Stimulated activated CD8-positive, alpha-beta memory T cell treated with anti-CD3 and anti-CD28 coated beads, Interleukin-7, amount 100 ng/mL, for 48 hours (primary cell): ENCODE measurements at places on chromosomes 6 and 20.

DNA sequence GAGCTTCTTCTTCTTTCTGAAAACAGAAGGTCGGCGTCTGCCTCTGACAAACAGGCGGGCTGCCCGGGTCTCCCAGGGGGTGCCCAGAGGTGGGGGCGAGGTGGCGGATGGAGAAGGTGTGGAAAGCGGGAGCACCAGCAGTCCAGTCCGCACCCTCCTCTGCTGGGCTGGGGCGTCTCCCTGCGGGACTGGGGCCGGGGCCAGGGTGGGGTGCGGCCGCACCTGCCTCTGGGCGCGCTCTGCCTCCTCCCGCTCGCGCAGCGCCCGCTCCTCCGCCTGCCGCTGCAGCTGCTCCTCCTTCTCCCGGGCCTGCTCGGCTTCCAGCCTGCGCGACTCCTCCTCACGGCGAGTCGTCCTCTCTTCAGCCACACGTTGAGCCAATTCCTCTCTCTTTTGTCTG lies 71.1 kb upstream of the BCLAF1 start:
- DNase-seq: no peak

GRCh38 chr6:96468281-96468680 lies 53.3 kb upstream of the UFL1 start:
- DNase-seq: no peak

- no peak for DNase-seq
These were observed 177.1 kb downstream of the ZDHHC14 start for GRCh38 chr6:157558049-157558448.

GRCh38 chr6:149900620-149901443 lies 2.9 kb upstream of the RAET1E start:
- DNase-seq: no peak

GRCh38 chr20:22977047-22977785 lies 57.9 kb upstream of the SSTR4 start:
- DNase-seq: no peak

DNA sequence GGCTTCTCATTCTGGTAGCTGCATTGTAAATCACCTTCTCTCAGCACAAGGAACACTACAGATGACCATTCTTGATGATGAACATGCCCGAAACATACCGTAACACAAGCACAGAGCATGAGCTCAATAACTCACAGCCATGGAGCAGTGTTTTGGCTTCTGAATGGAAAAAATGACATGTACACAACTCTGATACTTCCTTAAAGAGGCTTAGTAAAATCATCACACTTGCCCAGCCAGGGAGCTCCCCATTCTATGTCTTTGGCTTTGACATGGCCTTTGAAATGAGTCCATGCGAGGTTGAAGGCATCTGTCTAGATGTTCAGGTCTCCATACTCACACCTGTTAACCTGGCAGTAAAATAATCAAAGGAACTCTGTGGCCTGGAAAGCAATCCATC lies 87.6 kb downstream of the MYB start:
- no peak for DNase-seq

- no peak for DNase-seq
These were observed 8.8 kb upstream of the MUC21 start for GRCh38 chr6:30974490-30975252.

DNA sequence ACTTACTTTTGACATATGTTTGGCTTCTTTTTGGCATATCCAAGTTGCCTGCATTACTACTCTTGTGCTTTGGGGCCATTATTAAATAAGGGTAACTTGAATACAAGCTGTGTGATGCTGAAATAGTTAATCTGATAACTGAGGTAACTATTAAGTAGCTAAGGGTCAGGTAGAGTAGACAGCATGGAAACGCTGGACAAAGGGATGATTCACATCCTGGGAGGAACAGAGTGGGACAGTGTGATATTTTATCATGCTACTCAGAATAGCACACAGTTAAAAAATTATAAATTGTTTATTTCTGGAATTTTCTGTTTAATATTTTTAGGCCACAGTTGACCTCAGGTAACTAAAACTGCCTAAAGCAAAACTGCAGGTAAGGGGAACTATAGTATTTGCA lies 483.9 kb downstream of the RFPL4B start:
- DNase-seq: no peak

DNA sequence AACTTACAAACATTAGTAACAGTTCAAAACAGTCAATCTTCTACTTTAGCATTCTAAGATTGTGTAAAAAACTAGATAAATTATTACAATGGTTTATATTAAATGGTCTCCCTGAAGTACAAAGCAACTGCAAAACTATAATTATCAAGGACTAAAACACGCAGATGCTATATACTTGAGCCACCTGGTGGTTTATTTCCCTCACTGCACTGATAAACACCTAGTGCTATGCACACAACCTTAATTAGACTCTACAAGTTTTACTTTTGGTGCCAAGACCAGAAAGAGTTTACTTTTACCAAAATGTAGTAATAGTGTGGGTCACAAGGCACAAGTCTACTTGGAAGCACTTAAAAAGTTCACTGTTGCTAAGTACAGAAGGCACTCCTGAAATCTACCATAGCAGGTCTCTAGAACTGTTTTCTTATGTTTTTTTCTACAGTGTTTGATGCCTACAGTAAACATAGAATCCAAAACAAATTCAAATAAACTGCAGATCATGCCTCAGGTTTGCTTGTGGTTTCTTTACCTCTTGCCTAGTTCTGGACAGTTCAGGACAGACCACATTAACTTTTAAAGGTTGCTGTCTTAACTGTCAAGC lies 49.2 kb downstream of the GMDS start:
- no peak for DNase-seq

DNA sequence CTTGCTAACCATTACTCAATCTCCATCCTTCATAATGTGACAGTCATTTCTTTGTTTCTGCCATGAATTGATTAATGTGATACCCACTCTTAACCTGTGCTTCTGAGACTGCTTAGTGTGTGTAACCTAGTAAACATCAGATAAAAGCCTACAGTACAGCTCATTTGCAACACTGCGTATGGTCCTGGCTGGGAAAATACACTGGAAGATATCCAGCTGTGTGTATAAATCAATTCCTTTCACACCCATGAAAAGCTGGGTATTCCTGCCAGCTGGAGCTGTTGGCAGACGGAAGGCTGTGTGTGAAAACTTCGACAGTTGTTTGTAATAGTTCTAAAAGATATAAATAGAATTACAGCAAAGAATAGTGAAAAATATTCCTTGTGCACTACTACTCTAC lies 509.2 kb downstream of the FRK start:
- DNase-seq: no peak

GRCh38 chr6:79984261-79984660 lies 20.2 kb upstream of the TTK start:
- DNase-seq: no peak

- no peak for DNase-seq
These were observed 5.5 kb upstream of the NPBWR2 start for GRCh38 chr20:64112691-64113443.

- DNase-seq: no peak
These were observed 11.8 kb downstream of the ZBTB9 start for GRCh38 chr6:33466075-33466735.

GRCh38 chr6:10624836-10625235 lies 69.6 kb downstream of the C6orf52 start:
- no peak for DNase-seq

DNA sequence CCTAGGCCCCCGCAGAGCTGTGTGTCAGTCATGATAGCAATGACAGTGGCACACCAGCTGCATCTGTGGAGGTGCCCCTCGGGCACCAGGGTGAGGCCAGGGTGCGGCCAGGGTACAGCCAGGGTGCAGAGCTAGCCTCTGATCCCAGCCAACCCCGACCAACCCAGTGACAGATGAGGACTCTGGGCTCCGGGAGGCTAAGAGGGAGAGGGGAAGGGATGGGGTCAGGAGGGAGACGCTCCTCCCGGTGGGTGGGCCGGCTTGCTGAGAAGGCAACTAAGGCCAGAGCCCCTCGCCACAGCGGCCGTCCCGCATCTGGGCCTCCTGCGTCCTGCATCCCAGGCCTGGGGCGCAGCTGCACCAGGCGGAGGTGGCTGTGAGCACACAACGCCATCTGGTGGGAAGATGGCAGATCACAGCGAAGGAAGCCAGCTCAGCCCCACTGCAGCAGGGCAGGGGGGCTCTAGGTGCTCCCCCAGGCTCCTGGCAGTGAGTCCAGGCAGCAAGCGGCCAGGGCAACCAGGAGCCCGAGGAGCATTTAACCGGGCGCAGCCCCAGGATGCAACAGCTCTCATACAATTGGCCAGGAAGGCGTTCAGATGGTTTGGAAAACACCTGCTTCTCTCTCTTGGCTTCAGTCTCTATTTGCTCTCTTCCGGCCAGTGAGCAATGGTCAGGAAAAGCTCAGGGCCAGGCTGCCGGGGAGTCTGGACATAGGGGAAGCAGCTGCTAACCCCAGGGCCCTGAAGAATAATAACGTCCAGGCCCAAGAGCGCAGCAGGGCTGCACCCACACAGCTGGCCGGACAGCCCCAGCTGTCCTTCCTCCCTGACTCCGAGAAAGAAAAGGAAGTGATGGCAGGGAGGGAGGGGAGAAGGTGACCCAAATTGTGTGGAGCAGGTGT lies 169.4 kb downstream of the TAF4 start:
- DNase-seq: no peak

DNA sequence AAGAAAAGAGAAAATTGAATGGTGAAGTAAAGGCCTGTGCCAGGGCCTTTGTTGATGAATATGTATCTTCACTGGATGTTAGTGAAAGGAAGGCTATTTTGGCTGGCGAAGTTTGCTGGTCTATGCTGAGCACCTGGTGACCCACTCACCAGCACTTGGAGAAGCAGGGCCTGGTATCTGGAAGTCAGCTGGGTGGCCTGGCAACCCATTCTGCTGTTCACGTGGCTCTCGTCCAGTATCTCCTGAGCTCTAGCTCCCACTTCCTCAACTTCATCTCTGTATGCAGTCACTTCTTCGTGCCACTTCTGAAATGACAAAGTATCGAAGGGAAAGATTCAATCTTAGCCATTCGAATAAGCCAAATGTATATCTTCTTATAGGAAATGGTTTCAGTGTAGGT lies 283.7 kb downstream of the SYNE1 start:
- no peak for DNase-seq

DNA sequence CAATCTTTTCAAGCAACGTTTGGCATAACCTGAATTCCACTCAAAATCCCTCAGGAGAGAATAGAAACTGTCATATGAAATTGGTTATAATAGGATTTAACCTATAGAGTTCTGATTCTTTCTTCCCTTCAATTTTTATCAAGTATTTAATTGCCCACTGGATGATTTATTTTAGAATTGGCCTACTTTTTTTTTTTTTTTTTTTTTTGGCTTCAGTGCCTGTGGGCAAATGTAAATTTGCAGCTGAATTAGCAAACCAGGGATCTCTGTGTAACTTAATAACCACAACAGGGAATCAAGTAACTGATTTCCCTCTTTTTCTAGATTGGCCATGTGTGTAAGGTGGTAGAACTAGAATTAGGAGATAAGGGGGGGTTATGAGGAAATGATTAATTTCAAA lies 157.0 kb downstream of the SOX4 start:
- no peak for DNase-seq

DNA sequence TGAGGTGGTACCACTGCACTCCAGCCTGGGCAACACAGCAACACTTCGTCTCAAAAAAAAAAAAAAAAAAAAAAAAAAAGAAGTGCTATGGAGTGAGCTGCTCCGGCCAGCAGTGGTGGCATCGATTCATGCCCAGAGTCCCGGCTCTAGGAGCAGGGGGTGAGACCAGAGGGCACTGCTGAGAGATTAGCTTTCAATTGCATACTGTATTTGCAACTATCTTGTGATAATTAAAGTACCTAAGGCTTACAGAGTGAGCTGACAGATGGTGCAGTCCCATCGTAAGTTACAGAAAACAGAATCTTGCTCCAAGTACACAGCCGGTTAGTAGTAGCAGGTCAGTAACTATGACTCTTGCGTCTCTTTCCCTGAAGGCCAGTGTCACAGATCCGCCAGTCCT lies 31.5 kb downstream of the TMEM14B start:
- no peak for DNase-seq

- DNase-seq: no peak
These were observed 13.7 kb upstream of the MLN start for GRCh38 chr6:33817489-33817888.

DNA sequence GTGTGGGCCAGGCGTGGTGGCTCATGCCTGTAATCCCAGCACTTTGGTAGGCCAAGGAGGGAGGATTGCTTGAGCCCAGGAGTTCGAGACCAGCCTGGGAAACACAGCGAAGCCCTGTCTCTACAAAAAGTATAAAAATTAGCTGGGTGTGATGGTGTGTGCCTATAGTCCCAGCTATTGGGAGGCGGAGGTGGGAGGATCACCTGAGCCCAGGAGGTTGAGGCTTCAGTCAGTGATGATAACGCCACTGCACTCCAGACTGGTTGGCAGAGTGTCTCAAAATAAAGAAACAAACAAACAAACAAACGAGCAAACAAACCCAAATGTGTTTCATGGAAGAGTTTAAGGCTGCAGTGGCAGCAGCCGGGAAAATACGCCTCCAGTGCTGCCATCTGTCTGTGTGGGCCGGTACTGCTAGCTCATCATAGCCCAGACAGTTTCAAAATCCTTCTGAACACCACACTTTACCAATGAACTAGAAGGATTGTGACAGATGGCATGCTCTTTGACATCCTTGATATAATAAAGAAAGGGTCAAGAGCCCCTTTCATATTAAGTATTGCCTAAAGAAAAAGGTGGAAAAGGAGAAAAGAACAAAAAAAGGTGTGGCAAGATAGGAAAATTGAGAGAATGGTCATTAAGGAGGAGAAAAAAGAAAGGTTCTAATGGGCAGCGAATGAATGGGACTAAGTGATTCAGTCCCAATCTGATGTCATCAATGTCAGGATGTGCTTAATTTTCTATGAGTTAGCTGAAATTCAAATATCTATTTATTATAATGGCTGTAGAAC lies 298.6 kb downstream of the SYNE1 start:
- DNase-seq: no peak

DNA sequence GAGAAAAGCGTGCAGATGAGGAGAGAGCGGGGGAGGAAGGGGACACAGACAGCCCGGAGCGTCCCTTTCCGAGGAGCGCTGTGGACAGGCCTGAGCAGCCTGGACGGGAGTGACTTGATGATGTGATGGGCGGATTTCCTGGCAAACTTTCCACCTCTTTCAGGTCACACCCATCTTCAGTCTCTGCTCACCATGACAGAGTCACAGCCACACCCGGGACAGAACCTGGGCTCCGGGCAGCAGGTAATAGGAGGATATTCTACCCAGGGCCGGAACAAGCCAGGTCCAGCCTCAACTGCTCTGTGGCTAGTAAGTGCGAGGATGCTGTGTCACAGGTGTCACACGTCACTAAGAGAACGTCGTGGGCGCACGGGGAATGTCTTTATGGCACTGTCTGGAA lies 84.3 kb downstream of the THBS2 start:
- DNase-seq: no peak

DNA sequence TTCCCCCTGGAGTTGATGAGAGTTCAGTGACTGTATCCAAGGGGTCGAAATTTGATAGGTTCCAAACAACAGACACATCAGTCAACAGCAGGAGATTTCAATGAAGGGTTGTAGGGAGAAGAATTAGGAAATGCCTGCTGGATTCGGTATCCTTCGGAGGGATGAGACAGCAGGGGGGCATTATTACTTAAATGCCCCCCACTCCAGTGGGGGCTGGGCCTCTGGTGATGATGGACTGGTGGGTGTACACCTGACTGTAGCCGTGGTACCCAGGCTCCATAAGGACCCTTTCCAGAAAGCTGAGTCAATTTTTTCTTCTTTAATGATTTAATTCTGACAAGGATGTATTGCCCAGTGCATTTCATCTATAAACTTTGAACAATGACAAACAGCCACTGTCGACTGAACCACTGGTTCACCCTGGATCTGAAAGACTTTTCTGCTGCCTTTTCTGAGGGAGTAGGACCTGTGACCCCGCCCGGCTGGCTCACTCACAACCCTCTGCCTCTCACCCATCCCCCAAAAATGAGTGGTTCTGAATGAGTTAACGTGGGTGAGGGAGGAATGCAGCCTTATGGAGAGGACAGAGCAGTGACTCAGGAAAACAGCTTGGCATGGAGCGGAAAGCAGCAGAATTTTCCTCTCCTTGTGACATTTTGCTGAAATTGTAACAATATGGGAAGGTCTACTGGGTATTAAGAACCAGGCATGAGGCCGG lies 41.0 kb downstream of the ZMYND8 start:
- DNase-seq: no peak
